Stimulated activated CD4-positive, alpha-beta T cell treated with anti-CD3 and anti-CD28 coated beads, TNF-alpha, amount 100 ng/mL, for 4 hours (primary cell): ENCODE measurements at places on chromosomes 4 and X.

DNA sequence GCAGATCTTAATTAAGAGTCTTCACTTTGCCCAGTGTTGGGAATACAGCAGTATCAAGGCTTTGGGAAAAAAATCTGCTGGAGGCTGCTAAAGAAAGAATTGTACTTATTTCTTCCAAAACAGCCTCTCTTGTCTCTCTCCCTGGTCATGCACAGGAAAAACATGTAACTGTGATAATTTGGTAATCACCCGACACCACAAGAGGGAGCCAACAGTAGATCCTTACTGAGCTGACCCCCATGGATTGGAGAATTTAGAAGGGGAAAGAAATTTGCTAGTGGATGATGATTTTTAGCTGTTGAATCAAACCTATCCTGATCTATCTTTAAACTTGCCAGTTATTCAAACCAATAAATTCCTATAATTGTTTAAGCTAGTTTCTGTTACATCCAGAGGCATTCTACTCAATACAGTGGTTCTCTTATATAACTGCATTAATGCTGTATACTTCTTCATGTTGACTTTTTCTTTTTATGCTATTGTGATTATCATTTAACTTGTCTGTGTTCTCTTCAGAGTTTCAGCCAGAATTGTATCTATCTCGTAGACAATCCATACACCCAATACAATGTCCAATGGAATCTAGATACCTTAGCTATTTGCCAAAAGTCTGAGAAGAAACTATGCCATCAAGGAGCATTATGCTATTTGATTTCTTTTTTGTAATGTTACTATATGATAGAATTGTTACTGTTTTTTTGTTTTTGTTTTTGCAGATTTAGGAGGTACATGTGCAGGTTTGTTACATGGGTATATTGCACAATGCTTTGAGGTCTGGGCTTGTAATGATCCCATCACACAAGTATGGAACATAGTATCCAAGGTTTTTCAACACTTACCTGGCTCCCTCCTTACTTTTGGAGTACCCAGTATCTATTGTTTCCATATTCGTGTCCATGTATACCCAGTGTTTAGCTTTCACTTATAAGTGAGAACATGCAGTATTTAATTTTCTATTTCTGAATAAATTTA, 31.3 kb upstream of the ARHGEF38 start:
- DNase-seq, result no peak

DNA sequence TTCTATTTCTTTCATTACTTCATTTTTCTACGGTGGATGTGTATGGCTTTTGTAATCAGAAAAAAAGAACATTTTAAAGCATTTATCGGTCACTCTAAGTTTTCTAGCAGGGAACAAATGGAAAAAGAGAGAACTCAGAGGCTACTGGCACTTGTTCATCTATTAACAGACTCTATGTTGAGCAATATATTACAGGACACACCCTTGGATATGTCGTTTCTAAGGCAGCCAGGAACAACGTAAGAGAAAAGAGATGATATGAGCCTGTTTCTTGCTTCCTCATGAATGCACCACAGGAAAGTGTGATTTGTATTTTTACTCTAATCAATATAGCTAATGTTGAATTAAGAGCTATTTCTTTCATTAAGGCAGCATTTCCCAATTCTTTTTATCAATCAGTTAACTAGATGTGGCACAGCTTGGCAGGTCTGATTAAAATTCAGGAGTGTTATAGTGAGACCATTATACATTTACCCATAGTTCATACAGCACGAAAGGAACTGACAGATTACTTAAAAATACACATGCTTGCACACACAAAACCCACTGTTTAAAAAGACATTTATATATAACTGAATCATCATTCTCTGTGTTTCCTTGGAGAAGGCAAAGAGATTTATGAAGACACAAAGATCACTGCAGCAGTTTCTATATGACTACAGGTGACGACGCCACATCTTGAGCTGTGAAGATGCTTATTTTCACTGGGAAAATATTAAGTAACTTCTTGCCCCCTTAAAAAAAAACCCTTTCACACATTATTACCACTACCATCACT, 13.0 kb downstream of the RAB9B start:
- no peak for DNase-seq

DNA sequence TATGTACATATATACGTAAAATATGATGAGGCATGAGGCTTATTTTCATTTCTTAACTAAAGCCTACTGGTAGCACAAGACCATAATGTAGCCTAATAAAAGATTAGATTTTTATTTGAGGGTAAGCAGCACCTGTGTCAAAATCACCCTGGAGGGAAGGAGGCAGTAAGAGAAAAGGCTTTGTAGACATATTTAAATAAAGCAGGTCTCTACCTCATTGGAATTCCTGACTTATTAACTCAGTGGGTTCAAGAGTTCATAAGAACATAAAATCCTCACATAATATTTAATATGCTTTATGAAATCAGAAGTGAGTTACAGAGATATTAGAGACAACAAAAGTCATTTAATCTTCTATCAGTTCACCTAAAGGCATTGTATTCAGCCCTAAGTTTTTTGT, 261.6 kb upstream of the ANKRD50 start:
- DNase-seq, result no peak

- no peak for DNase-seq
These were observed 1697.8 kb upstream of the IGFBP7 start for GRCh38 chr4:58807843-58808615.

GRCh38 chr4:186887752-186888151, 164.1 kb upstream of the FAT1 start:
- no peak for DNase-seq

DNA sequence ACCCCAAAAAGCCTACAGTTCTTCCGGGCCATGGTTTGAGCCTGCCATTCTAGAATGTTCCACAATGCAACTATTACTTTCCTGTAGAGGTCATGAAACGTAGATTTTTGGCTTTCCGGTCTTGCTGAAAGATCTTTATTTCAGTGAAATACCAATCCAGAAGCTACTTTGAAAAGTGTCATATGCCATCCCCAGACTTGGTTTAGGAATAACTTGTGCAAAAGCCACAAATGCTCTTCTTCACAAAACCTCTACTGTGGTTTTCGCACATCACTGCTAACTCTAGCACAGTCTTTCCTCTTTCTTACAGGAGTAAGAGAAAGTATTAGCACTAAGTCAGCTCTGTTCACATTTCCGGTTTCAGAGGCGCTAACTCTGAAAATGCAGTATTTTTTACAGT, 12.7 kb upstream of the CD40LG start:
- DNase-seq, result no peak

GRCh38 chrX:147912093-147912801, 528 bp downstream of the FMR1 start:
- no peak for DNase-seq

DNA sequence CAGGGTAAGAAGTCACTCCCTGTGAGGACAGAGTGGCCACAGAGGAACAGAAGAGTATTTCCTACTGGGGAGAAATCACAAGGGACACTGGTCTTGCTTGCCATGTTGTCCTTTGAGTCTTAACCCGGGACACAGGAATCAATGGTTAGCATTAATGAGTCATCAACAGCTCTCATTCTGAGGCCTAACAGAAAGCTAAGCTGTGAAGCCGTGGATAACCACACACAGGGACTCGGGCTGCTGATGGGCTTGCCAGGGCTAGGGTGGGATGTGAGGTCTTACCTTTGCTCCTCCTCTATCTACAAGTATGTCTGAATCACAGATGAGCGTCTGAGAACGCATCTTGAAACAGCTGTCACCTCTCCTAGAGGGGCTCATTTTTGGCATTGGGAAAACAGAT, 22.2 kb downstream of the HELT start:
- DNase-seq, result no peak

- no peak for DNase-seq
These were observed 87.7 kb downstream of the NAP1L3 start for GRCh38 chrX:93585661-93586060.

- no peak for DNase-seq
These were observed 92.4 kb downstream of the CC2D2A start for GRCh38 chr4:15562114-15562513.

DNA sequence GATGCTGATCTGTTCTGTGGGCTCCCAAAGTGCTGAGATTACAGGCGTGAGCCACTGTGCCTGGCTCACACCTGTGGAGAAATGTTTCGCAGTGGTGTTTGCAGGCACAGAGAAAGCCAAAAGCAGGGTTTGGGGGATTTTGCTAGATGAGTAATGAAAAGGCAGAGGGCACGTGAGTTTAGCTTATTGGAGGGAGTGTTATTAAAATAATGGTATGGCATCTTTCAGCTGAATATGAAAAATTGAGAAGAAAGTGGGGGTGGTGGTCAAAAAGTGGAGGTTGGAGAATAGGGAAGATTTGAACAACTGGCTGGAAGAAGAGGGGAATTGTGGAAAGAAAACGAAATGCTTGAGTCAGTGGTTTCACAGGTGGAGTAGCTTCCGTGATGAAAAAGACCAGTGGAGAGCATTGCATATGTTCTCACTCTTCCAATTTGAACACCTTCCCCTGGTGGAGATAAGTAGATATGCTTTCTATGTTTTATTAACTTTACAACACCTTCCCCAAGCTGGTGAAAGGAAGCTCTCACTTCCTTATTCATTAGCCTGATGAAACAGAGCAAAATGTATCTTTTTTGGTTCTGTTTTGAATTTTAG, 1.1 kb upstream of the CHST7 start:
- no peak for DNase-seq

DNA sequence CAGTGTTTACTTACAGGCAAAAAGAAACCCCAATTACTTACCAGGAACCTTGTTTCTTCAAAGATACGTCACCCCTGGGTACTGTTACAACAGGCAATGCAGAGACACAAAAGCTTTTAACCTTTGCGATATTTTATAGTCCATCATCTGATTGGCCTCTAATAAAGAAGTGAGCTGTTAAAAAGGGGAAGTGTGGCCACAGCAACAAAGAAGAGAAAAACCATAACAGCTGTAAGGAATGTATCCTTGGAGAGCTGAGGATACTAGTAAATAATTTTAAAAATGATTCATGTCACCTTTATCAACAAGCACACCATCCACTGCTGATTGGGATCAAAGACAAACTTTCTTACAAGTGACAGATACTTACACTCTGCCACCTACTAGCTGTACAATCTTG, 14.1 kb downstream of the GABRA4 start:
- no peak for DNase-seq

DNA sequence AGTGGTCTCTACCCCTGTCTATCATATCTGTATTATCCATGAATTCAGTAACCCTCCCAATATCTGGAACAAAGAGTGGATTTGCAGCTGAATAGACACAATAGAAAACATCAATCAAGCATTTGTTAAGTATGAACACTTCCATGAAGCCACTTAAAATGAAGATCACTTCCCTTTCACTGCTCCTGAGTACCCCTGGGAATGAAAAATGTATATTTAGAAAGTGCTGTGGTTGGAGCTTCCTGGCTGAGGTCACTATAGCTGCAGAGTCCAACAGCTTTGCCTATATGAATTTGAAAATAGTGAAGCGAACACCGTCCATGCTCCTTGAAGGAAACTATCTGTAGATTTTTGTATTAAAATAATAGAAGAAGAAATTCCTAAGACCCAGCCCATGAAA, 227.0 kb downstream of the DTHD1 start:
- DNase-seq, result no peak

DNA sequence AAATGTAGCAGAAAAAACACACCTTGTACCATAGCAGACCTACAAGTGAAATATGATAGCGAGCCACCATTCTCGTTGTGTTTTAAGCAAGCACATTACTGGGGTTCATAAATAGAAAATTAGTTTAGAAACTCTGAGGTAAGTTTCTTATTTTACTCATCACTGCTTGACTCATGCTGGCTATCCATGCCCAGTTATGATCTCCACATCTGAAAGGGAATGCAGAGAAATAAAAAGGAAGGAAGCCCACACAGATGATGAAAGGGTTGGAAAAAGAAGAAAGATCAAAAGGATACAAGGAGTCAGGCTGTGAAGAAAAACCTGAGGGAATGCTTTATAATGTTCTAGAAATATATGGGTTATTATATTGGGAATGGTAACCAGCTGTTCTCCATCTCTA, 54.5 kb downstream of the CAMK2D start:
- no peak for DNase-seq

GRCh38 chrX:49627086-49627777, 28.4 kb downstream of the GAGE1 start:
- no peak for DNase-seq

GRCh38 chr4:125123570-125124109, 191.1 kb upstream of the FAT4 start:
- DNase-seq, result no peak

DNA sequence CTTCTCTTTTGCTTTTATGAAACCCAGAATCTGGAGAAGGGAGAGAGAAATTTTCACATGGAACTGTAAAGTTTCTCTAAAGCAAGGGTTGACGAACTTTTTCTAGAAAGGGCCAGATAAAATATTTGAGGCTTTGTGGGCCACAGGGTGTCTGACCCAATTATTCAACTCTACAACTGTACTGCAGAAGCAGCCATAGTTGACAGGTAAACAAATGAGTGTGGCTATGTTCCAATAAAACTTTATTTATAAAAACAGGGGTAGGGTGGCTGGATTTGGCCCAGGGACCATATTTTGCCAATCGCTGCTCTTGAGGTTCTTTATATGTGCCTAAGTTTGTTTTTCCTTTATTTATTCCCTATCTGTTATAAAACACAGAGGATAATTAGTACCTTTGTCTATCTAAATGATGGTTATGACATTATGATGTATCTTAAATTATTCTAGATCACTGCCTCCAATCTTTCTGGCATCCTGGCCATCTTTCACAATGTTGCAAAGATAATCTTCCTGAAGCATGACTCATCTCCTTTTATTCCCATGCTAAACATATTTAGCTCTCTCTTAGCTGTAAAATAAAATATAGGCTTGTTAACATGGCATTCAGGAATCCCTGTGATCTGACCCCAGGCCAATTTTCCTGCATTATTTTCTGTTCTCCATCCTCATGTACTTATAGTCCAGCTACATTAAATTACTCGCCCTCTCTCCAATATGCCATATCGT, 106.8 kb upstream of the CBLL2 start:
- no peak for DNase-seq

- DNase-seq, result no peak
These were observed 5.2 kb upstream of the TCEANC start for GRCh38 chrX:13647709-13648212.

DNA sequence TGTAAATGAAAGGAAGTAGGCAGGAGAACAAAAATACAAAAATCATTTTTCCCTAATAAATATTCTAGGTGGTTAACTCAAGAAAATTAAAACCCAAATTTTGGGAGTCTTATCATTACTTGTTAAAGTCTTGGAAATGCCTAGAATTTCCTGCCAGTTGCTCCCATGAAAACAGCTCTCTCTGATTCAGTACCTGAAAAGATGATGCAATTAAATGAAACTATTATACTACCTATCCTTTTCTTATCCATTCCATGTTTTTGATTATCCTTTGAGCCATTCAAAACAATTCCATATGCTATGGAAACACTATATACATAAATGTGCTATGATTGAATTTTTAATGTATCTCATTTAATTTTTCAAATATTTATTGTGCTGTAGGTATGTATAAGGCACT, 50.5 kb upstream of the AMELX start:
- no peak for DNase-seq

GRCh38 chr4:28686618-28687017, 1826.0 kb downstream of the STIM2 start:
- DNase-seq, result no peak

- no peak for DNase-seq
These were observed 88.2 kb downstream of the SOWAHB start for GRCh38 chr4:76809594-76810305.

GRCh38 chr4:8319731-8320385, 50.3 kb downstream of the HTRA3 start:
- no peak for DNase-seq

- DNase-seq, result no peak
These were observed 89.1 kb downstream of the FNIP2 start for GRCh38 chr4:158857951-158858350.

- DNase-seq, result no peak
These were observed 106.6 kb downstream of the RASL11B start for GRCh38 chr4:52968691-52969090.
